ENCODE measurements at places on chromosomes 4 and X.

DNA sequence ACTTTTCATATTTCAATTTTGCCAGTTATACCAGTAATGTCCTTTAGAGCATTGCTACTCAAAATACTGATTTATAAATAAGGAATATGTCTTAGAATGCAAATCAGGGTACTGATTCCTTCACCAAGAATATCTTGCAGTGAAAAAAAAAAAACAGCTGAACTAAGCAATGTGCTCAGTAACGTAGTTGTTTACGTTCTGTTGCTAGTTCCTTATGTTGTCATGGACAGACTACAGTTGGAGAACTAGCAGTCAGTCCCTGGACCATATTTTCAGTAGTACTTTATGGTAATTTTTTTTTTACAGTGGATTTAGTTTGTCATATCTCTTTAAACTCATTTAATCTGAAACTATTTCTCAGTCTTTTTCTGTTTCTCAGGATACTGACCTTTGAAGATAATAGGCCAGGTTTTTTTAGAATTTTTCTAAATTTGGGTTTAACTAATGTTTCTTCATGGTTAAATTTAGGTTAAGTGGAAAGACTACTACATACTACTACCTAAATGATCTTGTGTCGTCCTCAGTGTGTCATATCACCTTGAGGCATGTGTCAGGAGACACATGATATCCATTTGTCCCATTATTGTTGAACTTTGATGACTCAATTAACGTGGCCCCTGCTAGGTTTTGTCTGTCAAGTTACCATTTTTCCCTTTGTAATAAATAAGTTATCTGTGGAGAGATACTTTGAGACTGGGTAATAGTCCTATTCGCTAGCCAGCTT, 21.0 kb downstream of the SMARCAD1 start:
- no peak for DNase-seq

- no peak for DNase-seq
Measured at GRCh38 chr4:24328711-24329110, 255.6 kb downstream of the DHX15 start.

GRCh38 chr4:6020613-6021012, 2.4 kb upstream of the C4orf50 start:
- no peak for DNase-seq

GRCh38 chrX:74924449-74925224, 615 bp downstream of the NEXMIF start:
- DNase-seq, result no peak

GRCh38 chr4:8708401-8709021, 115.9 kb downstream of the CPZ start:
- DNase-seq, result no peak

DNA sequence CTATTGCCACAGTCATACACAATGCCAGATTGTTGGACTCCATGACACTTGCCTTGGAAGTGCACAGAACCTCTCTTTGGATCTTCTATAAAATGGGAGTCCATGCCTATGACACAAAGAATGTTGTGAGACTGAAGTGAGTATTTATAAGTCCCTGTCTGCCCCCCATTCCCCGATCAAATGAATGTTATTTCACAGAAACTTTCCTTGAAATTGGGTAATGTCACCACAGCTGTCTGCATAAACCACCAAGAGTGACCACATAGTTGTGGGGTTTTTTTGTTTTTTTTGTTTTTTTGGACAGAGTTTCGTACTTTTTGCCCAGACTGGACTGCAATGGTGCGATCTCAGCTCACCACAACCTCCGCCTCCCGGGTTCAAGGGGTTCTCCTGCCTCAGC, 27.1 kb upstream of the REST start:
- DNase-seq, result no peak

DNA sequence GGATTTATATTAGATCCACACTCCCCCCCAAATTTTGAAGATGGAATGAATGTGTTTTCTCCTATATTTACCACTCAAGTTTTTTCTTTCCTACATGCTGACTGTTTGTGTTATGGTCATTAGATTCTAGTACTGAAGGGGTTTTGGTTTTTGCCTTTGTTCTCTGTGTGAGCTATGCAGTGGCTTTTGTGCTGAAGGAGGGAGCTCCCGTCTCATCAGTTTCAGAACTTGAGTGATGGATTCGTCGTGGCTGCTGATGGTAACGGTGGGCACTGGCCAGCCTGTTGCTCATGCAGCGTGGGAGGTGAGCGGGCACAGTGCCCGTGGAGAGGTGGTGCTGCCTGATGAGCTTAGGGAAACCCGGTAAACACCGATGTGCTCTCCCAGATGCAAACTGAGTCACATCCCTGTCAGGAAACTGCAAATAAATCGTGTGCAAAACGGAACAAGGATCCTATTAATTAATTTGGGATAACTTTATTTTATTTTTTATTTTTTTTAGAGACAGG, 101.5 kb downstream of the SORBS2 start:
- no peak for DNase-seq

DNA sequence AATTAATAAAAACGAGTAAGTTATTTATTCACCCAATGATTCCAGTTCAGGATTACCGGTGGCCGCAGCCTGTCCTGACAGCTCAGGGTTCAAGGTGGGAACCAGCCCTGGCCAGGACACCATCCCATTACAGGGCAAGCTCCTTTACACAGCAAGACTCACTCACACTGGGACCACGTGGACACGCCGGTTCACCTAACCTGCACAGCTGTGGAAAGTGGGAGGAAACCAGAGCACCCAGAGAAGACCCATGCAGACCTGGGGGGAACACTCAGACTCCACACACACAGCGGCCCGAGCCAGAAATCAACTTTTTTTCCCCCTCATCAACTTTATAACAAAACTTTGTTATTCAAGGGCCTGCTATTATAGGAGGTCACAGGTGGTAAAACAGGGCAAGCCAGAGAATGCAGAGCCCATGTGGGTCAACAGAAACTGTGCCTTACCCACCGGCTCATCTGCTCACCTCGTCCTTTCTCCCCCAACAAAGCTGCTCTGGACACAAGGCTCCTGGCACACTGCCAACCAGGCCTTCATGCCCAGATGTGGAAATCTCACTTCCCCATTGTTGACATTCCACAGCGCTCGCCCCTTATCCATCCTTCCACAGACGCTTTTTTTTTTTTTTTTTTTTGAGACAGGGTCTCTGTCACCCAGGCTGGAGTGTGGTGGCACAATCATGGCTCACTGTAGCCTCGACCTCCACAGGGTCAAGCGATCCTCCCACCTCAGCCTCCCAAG, 8.0 kb upstream of the ODAPH start:
- no peak for DNase-seq

DNA sequence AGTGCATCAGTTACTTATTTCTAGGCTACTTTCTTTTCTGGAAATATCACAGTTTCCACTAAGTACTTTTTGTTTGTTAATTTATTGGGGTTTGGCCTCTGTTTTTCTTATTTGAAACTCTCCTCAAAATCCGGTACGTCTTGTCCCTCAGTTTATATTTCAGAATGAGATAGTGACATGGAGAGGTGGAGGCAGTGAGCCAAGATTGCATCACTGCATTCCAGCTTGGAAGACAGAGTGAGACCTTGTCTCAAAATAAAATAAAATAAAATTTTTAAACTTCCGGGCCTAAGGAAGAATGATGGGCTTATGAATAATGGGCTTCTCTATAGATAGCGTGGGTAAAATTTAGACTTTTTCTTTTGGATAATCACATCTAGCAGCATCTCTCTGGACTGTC, 567.8 kb downstream of the TRIML1 start:
- DNase-seq, result no peak

DNA sequence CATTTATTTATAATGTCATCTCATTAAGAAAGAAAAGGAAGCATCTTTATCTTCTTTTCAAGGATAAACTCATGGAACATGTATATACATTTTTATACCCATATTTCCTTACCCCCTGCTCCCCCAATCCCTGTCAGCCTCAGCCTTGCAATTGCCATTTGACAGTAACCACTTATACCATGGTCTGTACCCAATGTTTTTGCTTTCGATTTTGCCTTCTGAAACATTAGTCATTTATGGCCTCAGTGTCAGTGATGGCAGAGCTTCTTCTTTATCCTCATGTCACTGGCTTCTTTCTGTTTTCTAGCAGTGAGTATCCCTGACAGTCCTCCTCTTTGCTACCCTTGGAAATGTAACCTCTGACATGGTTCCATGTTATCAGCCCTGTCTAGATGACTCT, 228.4 kb downstream of the SPRY1 start:
- DNase-seq, result no peak

DNA sequence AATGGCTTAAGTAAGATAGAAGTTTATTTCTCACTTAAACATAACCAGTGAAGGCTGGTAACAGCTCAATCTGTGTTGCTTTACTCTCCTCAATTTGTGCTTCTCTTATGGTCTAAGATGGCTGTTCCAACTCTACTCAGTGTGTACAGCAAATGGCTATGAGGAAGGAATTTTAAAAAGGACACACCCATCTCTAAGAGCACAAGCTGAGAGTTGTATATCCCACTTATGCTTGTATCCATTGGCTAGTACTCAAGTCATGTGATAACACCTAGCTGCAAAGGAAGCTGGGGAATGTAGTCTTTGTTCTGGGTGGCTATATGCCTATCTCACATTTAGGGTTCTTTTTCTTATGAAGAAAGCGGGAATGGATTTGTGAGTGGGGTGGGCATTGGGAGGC, 63.3 kb downstream of the GPAT3 start:
- no peak for DNase-seq
